Stimulated activated CD4-positive, alpha-beta T cell treated with anti-CD3 and anti-CD28 coated beads, Interleukin-2, amount 100 ng/mL, for 24 hours (primary cell): ENCODE measurements at places on chromosomes 6 and 20.
A peak's percentile ranks its signal among the peaks of the same experiment; 100 is the strongest.

DNA sequence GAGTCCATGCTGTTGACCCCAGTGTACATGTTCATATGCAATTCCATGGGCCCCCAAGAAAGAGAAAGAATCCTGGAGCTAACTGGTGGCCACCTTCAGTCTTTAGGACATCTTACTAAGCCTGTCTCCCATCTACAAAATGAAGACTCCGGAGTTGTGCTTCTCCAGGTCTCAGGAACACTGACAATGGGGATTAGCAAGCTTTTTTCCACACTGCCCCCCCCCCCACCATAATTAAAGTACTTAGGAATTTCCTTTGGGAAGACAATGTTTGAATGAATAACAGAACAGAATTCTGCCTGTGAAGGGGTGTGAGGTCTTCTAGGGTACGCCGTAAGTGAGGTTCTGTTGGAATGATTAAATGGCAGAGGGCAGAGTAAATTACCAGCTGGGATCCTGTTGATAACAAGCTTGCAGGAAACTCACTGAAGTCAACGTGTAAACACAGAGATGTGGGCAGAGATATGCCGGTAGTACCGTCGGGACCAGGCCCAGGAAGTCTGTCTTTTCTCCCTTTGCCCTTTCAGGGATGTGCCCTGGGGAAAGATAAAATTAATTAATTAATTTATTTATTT lies 63.1 kb downstream of the ANKRD6 start:
- DNase-seq, result no peak

- no peak for DNase-seq
Measured at GRCh38 chr6:56699066-56699654, 56.5 kb upstream of the DST start.

GRCh38 chr6:48777411-48777810 lies 666.4 kb upstream of the PTCHD4 start:
- DNase-seq, result no peak

DNA sequence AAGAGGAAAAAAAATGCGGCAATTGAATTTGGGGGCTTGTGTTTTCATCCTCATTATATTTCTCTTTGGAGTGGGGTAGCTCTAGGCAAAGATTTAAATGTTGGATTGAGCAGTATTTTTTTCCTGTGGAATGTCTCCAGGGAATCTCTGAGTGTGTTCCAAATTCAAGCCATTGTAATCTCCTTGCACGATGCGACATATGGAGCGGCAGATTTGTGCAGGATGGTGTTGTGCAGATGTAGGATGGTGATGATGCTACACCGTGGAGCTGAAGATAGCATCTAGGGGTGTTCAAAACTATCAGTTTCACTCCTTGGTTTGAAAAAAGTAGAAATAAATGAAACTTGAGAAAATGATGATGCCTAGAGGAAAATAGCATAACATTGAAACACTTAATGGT lies 777.5 kb upstream of the EPHA7 start:
- no peak for DNase-seq

DNA sequence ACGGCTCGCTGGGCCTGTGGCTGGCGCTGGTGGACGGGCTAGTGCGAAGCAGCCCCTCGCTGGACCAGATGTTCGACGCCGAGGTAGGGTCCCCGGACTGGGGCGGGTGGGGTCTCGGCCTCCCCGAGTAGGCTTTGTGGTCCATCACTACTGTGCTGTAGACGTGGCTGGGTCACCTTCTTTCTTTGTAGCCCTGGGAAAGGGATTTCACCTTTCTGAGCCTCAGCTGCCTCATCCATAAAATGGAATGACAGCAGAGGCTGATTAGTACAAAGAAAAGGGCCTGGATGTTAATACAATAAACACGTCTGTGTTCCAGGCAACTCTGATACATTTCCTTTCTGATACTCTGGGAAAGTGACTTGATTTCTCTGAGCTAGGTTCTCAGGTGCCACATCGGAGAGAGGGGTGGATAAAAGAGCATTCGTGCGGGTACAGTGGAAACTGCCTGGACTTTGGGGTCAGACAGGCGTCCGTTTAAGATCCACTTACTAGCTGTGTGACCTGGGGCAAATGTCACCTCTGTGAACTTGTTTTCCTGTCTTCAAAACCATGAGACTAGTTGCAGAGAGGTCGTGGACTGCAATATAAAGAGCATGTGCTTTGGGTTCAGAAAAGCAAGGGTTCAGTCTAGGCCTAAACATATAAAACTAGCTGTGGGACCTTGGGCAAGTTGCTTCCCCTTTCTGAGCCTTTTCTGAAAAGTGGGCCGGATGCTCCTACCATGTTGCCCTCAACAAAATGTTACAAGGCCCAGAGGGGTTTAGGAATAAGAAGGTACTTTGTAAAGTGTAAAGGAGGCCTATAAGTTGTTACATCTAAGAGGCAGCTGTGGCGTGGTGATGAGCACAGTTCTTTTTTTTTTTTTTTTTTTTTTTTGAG lies 896 bp downstream of the SYS1 start:
- no peak for DNase-seq

DNA sequence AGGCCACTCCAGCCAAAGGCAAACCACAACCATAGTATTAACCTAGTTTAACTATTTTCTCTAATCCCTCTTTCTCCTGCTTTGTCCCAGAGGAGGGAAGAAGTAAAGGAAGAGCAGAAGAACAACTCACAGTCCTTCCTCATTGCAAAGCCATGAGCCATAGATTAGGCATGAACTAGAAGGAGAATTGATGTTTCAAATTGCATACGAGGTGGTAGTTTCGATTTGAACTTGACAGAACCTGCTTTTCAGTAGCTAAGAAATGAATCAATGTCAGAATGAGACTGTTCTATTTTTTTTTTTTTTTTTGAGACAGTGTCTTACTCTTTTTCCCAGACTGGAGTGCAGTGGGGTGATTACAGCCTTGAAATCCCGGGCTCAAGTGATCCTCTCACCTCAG lies 48.3 kb downstream of the PROKR2 start:
- DNase-seq, result no peak

DNA sequence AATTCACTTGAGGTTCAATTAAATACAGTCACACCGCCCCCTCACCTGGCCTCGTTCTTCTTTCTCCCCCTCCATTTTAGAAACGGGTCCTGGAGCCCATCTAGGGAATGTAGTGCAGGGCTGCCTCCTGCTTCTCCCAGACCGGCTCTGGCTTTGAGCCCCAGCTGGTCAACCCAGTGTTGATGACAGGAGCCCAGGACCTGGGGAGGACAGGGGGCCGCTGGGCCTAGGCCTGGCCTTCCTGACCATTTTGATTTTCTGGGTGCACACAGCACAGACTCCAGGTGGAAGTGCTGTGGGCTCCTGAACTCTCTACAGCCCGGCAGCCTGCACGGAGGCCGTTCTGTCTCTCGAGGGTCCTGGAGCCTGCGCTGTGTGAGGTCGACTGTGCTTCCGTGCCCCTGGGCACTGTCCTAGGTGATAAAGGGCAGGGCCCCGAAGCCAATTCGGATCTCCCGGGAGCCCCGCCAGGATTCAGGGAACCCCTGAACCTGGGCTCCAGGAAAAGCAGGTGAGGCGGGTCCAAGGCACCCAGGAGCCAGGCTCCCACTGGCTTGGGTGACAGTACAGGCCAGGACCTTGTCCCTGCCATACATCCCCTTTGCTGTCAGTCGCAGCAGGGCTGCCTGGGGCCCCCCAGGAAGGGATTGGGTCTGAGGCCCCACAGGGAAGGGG lies 23.3 kb downstream of the NPEPL1 start:
- DNase-seq, result no peak

DNA sequence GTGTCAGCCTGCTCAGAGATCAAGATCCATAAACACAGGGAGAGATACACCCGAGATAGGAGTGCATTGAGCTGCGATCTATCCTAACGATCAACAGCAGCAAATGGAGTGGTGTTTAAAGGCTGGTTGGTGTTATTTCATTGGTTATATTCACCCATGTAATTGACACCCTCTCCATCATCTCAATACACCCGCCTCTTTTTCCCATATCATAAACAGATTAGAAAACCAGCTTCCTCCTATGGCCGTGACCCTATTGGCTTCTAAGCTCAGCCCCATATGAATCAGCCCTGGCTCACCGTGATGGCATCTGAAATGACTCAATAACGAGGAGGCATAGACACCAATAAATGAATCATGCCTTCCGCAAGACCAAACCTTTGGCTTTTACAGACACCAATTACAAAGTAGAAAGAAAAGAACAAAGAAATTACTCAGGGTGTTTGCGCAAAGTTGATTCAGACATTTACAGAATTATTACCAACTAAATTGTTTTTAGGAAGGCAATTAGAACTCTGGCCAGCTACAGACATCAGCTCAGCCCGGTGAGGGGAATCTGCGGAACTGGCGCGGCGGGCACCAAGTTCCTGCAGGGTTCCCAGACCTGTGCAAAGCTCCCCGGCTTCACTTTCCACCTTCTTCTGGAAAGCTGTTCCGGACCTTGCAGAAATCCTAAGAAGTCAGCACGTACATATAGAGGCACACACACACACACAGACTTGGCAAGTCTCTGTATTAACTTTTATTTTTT lies 11.5 kb downstream of the PMEPA1 start:
- DNase-seq, result peak; percentile 77

GRCh38 chr20:50425076-50425475 lies 85.1 kb upstream of the PTPN1 start:
- DNase-seq, result no peak

DNA sequence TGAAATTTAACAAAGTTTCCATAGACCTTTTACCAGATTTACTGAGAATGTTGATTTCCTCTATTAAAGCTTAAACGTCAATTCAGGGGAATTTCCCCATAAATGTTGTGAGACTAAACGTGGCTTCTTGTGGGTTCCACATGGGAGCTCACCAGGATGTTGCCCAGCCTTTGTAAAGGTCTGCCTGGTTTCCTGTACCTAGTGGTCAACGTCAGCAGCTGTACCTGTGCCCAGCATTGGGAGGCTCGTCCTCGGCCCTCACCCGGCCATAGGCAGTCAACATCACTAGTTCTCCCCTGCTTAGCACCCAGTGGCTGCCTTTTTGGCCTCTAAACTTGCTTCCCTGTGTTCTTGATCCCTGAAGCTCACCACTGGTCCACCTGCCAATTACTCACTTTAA lies 22.1 kb upstream of the CD83 start:
- no peak for DNase-seq

DNA sequence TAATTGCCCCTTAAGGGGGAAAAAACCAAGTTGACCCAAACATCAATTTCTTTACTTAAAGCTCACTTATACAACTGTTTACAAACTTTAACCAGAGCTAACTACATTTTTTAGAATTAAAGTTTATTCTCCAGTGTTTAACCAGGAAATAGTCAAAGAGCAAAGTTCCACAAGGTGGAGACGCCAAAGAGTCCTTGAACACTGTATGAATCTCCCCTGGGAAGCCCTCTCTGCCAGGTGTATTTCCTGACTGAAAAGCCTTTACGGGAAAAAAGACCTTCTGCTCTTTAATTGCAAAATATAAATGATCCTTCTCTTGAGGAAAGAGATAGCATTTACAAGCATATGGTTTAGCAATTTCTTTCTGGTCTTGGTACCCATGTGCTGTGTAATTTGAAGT lies 36.2 kb downstream of the BTBD9 start:
- no peak for DNase-seq

DNA sequence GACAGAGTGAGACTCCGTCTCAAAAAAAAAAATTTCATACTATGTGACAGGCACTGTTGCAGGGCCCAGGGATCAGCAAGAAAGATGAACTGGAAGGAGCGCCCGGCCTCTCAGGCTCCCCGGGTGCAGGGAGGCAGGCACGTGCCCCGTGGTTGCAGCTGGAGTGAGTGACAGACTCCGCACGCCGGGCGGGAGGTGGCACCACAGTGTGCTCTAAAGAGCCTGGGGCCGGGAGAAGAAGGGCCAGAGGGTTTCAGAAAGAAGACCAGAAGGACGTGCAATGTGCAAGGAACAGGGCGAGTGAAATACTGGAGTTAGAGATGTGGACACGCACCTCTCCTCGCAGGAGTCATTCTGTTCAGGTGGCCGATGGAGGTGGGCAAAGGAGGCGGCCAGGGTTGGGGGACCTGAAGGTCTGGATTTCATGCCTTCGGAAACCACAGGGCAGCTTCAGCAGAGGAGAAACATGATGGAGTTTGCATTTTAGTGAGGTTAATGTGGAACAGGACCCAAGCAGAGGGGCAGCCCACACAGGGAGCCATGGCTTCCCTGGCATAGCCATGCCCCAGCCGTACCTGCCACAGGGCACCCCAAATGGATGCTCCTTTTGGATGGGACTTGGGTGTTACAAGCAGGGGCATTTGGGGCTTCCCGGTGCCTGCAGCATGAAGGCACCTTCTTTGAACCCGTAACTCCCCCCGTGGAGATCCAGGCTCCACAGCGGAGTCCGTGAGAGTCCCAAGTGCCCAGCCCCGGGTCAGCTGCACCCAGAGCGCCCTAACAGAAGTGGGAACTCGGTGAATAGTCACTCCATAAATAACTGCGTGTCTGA lies 226.2 kb downstream of the ERMARD start:
- no peak for DNase-seq

DNA sequence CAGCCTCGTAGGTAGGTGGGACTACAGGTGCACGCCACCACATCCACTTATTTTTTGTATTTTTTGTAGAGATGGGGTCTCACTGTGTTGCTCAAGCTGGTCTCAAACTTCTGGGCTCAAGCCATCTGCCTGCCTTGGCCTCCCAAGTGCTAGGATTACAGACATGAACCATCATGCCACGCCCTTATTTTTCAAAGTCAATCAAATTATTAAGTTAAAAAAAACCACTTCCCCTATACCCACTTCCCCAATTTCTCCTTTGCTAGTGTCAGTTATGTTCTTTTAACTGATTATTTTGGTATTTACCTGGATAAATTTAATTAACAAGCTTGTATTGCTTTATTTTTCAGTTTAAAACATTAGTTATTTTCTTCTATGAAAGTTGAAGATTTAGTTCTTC lies 49.6 kb downstream of the RIOK1 start:
- no peak for DNase-seq

- no peak for DNase-seq
Measured at GRCh38 chr6:26351544-26351953, 13.4 kb upstream of the BTN3A2 start.

- no peak for DNase-seq
Measured at GRCh38 chr6:1312203-1312472, 240 bp downstream of the FOXQ1 start.

DNA sequence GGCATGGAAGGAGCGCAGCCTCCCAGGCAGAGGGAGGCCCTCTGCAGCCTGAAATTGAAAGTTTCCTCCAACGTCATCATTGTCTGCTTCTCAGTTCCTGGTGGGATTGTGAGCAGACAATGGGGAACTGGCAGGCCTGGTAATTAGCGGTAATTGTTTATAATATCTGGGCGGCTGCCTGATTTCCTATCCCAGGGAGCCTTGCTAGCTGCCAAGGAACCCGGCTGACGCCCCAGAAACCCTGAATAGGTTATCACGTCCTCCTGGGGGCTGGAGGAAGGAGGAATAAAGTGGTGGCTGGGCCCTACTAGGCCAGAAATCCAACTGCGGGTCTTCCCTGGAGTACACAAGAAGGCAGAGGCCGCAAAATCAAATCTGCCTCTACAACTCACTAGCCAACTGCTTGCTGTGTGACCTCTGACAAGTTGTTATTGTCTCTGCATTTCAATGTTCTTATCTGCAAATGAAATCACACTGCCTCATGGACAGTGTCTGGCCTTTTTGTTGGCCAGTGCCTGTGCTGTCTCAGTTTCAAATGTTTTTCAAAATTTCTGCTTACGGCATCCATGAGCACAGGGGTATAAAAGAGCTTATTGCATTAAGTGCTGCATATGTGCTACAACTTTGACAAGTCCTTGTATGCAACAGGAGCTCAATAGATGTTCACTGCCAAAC lies 16.9 kb downstream of the KCNK15 start:
- no peak for DNase-seq

GRCh38 chr6:131898718-131899117 lies 52.5 kb downstream of the CCN2 start:
- no peak for DNase-seq
